ENCODE measurements at places on chromosomes 6 and 20.

DNA sequence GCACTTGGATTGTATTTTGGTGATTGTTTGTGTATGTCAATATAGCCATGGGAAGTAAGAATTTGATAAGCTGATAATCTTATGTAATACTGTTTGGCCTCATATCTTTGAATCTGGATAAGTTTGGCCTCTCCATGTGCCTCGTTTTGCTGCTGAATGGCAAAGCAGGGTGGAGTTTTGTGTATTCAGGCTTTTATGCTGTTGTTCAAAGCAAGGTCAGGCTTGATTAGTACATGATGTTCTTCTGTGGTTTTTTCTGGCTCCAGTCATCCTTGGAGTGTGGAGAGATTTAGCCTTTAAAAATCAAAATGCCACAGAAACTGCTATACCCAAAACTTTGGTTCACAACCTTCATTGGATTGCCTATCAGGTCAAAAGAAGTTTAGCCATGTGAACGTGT is 728.9 kb upstream of the GJE1 start:
- no peak for DNase-seq

GRCh38 chr20:50992336-50992732 is 30.6 kb downstream of the KCNG1 start:
- DNase-seq, result no peak

DNA sequence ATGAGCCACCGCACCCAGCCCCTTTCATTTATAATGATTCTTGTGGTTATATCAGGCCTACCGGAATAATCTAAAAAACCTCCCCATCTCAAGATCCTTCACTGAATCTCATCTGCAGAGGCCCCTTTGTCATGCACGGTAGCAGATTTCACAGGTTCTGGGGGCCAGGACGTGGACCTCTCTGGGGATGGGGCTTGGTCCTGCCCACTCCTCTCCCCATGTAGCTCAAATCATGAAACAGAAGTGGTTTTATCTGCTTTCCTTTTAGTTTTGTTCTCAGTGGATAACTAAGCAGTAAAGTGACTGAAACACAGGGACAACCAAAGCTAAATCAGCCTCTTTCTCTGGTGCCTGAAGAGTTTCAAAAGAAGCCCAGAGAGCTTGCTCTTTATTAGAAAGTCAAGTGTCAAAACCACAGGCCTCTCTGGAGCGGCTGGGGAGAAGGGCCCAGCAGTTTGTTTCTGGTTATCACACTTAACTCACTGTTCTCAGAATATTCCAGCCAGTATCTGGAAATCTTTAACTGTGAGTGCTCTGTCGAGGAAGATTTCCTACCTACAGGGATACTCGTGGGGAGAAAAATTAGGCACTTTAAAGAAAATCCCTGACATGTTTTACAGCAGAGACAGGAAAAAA is 60.6 kb upstream of the FAM184A start:
- DNase-seq, result no peak

DNA sequence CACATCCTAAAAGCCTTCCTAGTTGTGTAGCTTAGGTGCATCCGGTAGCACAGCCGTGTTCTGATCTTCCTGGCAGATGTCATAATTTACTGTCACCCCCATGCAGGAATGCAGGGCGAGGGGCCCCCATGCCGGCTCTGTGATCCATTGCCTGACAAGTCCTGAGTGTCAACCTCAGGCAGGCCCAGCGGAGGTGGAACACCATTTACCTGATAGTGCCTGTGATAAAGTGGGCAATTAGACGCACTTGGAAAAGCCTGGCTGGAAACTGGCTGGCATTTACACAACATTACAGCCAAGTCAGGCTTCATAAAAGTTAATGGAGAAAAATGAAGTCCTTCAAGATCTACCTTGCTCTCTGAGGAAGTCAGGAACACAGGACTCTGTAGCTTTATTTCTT is 521.4 kb upstream of the JAG1 start:
- DNase-seq, result no peak

GRCh38 chr6:1608222-1609040 is 1.3 kb upstream of the FOXC1 start:
- DNase-seq, result peak; percentile 33

Data from memory B cell (primary cell).